G401 (cell line): ENCODE measurements at places on chromosomes 6 and 20. TPM values are rescaled to one million over a fixed set of nuclear protein-coding genes. Genes with fewer than 3 reads are reported as not detected.

GRCh38 chr20:17345321-17345720 lies 118.5 kb downstream of the PCSK2 start:
- no peak for DNase-seq

DNA sequence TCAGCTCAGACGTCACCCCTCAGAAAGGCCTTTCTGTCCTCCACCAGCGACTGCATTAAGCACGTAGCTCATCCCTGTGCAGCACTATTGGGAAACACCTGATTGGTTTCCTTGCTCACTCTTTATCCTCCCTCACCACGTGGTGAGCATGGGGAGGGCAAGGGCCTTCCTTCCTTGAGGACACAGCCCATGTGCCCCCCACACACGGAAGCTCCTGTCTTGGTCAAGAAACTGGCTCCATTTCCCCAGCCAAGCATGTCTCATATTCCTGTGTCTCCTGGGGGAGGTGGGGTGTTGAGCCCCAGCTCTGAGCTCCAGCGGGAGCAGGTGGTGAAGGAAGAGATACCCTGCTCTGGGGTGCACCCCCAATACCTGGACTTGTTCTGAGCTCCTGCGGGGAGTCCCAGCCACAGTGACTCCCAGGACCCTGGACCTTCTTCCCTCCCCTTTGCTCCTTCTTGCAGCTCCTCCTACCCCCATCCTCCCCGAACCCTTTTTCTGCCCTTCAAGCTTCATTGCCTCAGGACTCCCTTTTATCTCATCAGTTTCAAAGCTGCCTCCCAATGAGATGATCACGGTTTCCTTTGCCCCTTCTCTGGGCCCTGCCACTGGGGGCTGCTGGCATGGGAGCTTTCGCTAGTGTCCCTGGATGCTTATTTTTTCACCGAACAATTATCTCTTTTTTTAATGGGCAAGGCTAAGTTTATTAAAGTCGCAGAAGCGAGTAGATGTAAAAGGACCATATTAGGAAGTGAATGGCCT lies 230.1 kb downstream of the TFAP2C start:
- DNase-seq: no peak

GRCh38 chr6:51571168-51571567 lies 516.2 kb downstream of the PKHD1 start:
- no peak for DNase-seq

DNA sequence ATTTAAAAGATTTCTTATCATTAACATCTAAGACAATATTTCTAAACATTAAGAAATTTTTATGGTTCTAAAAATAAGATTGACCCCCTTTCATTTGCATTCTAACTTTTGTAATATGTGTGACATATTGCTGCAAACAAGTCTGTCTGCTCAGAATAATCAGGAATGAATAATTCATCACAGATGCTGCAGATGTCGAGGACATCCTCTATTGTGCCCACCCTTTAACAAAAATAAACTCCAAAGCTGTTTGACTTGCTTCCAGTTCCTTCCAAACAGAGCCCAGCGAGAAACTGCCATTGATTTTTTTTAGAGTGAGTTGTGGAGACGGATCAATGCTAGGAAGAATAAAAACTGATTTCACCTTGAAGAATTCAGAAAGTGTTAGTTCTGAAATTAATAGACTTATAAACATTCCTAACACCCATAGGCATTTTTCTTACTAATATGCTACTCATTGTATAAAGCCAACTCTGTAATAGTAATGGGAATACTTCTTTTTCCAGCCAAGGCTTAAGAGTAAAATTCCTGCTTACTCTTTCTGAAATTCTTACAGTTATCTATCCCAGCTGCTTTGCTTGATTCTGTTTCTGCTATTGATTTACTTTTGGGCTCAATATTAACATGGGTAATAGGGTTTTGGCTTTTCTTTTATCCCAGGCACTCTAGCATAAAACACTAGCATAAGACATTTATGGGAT lies 244.8 kb upstream of the FAM83B start:
- DNase-seq: no peak

- DNase-seq: no peak
Observed at GRCh38 chr6:39086294-39086693, 28.7 kb downstream of the SAYSD1 start.

DNA sequence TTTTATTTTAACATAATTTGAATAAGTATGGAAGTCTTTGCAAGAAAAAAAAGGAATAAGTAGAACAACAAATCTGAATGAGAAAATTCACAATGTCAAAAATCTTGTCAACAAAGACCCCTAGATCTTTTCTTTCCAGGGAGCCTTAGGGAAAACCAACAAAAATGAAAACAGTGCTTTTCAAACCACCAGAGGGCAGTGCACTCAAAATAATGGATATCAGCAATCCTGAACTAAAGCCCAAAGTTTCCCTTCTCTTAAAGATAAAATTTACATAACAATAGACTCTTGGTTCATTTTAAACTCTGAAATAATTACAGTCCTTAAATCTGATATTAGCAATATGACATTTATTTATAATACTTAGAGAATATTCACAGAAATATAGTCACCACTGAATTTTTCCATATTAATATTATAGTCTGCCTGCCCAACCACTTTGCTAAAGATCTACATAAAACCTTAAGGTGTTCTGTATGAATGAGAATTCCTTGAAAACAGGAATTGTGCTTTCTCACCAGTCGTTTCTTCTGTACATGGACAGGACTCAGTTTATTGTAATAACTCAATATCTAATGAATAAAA lies 105.3 kb upstream of the BMP5 start:
- DNase-seq: peak; percentile 62

DNA sequence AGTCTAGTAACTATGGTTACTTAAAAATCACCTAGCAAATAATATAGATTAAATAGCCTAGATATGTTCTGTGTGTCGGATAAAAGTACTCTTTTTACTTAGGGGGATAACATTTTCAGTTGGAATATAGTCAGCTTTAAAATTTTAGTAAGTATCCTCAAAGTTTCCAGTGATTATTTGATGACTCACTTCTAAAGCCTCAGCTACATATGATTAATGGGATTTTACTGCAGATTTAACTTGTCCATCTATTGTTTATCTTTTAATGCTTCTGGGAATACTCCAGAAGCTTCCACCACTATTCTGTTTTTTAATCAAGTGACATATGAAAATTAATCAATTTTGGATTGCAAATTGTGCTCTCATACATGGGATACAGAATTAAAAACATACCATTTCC lies 8.7 kb upstream of the TENT5A start:
- DNase-seq: no peak

MACROD2 gene
- total RNA-seq: not detected in 2 replicates

PNLDC1 gene
- total RNA-seq: not detected in 2 replicates

BANF2 gene
- not detected in 2 replicates for total RNA-seq

CLPSL2 gene
- total RNA-seq: not detected in 2 replicates
